Germinal center (tissue), 1 donor: ENCODE measurements at places on chromosomes 4 and X.

DNA sequence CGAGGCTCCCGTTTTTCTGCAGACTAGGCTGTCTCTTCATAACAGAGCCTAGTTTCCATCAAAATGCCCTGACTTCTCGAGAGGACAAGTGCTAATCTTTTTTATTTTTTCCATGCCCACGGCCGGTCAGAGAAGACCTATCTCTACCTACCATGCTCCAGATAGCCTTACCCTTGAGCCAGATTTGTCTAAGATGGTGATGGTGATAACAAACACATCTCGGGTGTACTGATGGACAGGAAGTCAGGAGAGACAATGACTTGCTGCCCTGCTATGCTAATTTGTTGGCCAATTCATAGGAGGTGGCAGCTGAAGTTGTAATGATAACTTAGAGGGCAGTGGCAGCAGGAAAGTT lies 42.2 kb upstream of the NKRF start:
- DNase-seq = no peak

- no peak for DNase-seq
Observed at GRCh38 chr4:140839888-140840790, 84.0 kb upstream of the TBC1D9 start.

DNA sequence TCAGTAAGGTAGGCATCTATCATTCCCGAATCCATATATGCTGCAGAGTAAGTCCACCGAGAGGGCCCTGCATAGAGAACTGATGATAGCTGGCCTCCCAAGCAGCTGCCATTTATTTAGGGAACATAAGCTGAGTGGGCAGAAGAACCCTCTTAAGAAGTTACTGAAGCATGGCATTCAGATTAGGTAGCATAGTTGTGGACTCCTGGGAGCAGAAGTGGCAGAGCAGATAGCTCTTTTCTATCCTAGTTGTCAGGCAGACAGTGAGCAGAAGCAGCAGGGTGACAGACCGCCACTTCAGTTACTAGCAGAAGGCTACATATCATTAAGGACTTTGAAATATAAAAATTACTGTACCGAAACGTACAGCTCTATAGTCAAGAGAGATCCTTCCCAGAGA lies 454.7 kb downstream of the PPP4R3C start:
- DNase-seq = no peak

GRCh38 chrX:8254401-8254800 lies 83.3 kb upstream of the VCX2 start:
- DNase-seq = no peak

- DNase-seq = peak; percentile 57
Observed at GRCh38 chr4:81648576-81649275, 177.0 kb upstream of the RASGEF1B start.

DNA sequence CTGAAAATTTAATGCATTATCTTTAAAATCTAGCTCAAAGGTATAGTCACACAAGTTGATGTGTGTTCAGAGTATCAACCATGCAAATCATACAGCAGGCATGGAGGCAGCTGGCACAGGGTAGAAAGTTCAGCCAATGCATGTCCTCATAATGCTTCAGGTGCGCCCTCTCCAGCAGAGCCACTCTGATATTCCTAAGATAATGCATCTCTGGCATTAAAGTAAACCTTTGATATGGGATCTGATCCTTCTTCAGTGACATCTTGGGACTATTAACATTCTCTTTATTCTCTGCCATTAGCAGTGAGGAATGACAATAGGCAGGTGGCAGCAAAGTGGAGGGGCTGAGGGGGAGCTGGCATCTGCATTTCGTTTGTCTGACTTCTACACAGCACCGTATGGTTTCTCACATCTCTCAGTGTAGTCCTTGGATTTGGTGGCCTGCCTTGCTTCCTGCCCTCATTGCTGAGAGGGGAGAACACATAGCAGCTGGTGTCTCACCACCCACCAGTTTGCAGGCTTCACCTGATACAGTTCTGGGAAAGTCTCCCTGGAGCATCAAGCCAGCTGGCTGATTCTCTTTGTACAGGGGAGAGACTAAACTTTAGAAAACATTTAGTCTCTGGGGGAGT lies 168.7 kb upstream of the TBC1D9 start:
- DNase-seq = no peak

DNA sequence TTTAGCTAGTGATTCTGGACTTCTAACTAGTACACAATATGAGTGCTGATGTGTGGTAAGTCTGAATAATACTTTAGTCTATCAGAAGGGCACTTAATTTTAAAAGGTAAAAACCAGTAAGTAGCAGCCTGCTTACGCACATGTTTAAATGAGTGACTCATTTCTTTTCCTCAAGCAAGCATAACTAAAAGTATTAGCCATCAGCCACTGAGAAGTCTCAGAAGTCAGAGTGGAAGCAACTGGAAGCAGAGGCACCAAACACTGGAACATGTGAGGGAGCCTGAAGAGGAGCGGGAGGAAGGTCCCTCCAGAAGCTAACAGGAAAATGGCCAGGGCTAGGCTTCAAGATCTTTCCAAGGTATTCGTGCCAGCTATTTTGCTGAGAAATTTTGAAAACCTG lies 257.7 kb downstream of the RAPGEF2 start:
- DNase-seq = no peak

- no peak for DNase-seq
Observed at GRCh38 chrX:66684196-66684595, 45.3 kb upstream of the EDA2R start.

GRCh38 chr4:169153481-169154087 lies 117.2 kb downstream of the SH3RF1 start:
- no peak for DNase-seq

DNA sequence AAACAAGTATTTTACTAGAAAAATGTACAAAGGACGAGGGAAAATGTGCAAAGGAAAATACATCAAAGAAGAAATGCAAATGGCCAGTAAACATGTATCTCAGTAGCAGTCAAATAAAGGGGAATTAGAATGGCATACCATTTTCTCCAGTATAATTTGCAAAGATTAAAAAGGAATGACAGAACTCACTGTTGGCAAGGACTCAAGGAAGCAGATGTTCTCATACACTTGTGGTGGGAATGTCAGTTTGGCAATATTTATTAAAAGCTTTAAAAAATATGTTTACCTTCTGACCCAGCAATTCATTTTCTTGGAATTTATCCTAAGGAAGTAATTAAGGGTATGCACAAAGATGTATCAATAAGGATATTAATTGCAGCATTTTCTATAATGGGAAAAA lies 7.6 kb downstream of the CLCN5 start:
- no peak for DNase-seq

- DNase-seq = peak; percentile 57
Observed at GRCh38 chr4:140637836-140638235, 69.1 kb upstream of the UCP1 start.

- DNase-seq = no peak
Observed at GRCh38 chr4:13577660-13578059, 33.4 kb upstream of the NKX3-2 start.

GRCh38 chr4:182518421-182518820 lies 275.2 kb downstream of the TENM3 start:
- no peak for DNase-seq

DNA sequence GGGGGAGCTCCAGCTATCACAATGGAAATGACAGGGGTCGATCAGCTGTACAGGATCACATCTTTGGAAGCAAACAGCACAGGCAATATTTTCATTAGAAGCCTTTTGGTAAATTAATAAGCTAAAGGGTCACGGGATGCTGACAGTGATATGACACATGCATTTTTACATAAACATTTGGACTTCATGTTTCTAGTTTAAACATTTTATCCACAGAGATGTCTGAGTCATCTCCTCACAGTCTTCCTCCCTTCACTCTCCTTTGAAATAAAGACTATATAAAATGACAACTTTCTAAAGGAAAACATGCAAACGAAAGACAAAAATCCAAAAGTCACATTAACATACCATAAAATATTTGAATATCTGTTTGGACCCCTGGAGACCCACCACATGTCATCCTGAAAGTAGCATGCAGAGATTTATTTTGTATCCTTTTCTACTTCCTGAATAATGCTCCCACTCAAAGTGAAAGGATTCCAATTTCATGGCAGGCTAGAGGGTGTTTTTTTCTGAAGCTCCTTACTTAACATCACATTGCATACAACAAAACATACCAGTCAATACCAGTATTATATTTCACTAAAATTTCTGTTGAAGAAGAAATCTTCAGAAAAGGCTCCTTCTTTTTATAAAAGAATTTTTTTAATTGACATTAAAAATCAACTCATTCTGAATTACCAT lies 200.1 kb upstream of the PPARGC1A start:
- no peak for DNase-seq

DNA sequence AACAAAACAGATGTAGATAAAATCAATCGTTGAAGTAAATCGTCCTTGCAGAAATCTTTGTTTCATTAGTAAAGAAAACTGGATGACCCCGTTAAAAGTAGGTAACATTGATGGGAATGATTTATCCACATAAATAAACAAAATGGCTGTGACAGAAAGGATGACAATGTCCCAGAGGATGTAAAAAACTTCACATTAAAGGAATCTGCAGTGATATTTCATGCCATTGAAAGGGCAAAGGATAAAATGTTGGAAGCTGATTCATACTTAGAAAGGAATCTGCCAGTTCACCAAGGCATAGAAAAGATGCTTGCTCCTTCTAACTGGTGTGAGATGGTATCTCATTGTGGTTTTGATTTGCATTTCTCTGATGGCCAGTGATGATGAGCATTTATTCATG lies 24.2 kb upstream of the EPGN start:
- no peak for DNase-seq

GRCh38 chrX:69556060-69557011 lies 52.2 kb downstream of the NALF2 start:
- no peak for DNase-seq

- DNase-seq = no peak
Observed at GRCh38 chr4:96016634-96017299, 176.9 kb downstream of the PDHA2 start.

- no peak for DNase-seq
Observed at GRCh38 chrX:53163436-53163835, 61.6 kb downstream of the KDM5C start.

GRCh38 chr4:125719987-125720386 lies 405.2 kb downstream of the FAT4 start:
- DNase-seq = no peak

DNA sequence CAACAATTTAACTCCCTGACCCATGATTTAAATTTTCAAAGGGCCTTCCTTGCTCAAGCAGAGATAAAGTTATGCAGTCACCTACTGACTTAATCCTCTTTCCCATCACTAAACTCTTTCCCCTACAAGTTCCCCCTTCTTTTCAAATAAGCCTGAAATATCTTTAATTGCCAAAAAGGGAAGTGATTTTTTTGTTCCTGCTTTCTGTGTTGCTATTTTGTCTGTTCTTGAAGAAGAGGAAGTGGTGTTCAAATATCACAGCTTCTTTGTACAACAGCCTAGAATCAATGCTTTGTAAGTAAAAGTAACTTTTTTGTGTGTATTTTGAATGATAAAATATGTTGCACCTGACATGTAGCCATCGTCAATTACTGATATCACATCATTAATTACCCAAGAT lies 595.9 kb downstream of the CENPC start:
- no peak for DNase-seq

GRCh38 chr4:76969495-76969894 lies 19.9 kb downstream of the SEPTIN11 start:
- DNase-seq = no peak

DNA sequence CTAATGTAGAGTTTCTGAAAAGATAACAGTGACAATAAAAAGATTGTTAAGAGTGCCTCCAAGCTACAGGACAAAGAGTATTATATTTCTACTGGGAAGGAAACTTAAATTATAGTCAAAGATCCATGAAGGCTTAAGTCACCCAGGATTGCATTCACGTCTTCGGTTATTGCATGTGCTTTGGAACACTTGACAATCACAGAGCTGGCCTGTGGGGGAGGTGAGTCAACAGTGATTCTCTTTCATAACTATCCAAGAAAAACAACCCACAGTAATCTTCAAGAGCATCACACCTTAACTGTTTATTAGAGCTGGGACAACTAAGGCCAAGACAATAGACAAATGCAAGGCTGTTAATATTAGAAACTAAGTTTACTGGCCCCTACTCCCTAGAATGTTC lies 40.3 kb downstream of the PDGFC start:
- no peak for DNase-seq

DNA sequence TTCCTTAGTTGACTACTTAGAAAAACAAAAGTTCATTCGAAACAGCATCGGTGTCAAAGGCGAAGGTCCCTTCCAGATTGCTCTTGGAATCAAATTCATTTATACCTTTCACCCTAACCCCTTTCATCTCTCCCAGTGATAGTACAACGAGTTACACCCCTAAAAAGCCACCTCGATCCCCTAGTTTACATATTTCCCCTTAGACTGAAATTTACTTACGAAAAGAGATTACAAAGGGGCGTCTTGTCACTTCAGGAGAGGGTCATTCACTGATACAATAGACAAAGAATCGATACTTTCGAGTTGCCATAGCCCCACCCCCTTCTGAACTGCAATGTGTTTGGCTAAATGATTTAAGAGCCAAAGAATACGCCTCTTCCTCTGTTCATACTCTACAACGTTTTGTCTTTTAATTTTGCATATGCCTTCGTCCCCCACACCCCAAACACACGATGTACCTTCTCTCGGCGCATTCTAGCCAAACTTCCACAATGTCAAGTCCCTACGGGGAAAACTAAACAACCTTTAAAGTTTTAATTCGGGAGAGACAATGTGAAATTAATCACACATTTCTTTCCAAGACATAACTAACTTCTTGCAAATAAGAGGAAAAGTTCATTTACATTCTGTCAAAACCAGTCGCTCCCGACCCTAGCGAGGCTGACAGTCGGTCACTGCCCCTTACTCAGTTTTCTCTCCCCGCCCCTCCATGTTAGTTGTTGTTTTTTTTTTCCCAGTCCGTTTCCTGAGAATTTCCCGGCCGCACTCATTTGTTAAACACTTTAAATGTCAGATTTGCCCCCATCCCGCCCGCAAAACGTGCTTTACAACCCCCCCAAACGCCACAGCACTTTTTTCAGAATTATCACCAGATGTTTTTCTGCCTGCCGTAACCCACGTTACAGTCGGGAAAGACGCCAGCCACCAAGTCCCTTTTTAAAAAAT lies 88.6 kb downstream of the HPRT1 start:
- DNase-seq = no peak

DNA sequence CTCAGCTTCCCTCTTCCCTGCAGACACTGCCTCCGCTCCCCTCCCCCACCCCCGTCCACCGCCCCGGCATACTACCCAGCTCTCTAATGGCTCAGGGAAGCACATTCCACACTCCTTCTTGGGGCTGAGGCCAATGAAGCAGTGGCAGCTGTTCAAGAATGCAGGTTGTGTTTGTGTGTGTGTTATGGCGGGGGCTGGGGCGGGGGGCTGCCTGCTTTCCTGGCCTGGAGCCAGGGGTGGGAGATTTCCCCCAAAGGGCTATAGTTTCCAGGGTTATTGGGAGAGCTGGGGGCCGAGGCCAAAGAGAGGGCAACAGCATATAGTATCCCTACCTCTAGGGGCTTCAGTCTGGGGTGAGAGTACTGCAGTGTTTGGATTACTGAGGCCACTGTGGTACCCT lies 149.4 kb downstream of the EFNB1 start:
- DNase-seq = no peak

GRCh38 chr4:136136601-136137000 lies 1395.7 kb downstream of the PCDH18 start:
- no peak for DNase-seq

DNA sequence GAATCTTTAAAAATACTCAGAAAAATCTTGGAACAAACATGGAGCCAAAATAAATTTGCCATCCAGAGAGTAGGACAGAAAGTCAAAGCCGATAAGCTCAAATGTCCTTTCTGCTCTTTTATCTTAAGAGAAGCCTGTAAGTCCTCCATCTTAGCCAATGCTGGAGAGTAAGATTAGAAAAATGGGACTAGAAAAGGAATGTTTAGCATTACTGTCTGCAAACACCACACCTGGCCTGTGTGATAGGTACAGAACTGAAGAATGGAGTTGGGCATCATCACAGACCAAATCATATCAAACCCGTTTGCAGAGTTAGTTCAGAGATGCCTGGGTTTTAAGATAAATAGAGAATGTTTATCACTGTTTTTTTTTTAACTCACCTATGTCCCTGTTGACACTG lies 10.5 kb upstream of the SLC39A8 start:
- DNase-seq = no peak
